ENCODE measurements at places on chromosomes 7 and 10.

- no peak for DNase-seq
Observed at GRCh38 chr10:103812004-103812403, 43.4 kb downstream of the SH3PXD2A start.

DNA sequence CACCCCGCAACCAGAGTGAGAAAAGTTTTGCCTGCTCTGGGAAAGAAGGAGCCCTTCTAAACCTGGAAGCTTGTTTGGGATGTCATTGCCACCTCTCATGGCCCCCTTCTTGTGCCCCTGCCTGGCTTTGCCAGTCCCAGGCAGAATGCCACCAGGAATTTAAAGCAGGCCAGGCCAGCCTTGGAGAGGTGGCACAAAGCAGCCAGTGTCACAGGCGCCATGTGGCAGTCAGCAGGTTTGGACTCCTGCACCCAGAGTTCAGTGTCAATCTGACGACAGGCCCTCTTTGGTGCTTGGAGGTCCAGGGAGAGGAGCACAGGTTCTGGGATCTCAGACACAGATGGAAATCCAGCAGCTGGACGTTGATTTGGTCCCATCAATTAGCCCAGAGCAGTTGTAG lies 12.7 kb downstream of the HK1 start:
- DNase-seq = no peak

DNA sequence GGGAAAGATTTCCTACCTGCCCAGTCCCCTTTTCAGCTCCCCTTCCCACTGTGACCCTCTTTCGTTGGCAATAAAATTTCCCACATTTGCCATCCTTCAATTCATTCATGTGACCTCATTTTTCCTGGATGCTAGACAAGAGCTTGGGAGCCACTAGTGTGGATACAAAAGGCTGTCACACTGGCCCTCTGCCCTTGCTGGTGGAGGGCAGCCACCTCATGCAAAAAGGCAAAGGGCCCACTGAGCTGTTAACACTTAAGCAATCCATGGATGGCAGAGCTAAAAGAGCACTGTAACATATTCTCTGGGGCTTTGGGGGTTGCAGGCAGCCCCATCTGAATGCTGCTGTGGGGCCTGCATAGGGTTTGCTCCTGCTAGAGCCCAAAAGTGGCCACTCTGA lies 315.1 kb downstream of the NEBL start:
- no peak for DNase-seq

DNA sequence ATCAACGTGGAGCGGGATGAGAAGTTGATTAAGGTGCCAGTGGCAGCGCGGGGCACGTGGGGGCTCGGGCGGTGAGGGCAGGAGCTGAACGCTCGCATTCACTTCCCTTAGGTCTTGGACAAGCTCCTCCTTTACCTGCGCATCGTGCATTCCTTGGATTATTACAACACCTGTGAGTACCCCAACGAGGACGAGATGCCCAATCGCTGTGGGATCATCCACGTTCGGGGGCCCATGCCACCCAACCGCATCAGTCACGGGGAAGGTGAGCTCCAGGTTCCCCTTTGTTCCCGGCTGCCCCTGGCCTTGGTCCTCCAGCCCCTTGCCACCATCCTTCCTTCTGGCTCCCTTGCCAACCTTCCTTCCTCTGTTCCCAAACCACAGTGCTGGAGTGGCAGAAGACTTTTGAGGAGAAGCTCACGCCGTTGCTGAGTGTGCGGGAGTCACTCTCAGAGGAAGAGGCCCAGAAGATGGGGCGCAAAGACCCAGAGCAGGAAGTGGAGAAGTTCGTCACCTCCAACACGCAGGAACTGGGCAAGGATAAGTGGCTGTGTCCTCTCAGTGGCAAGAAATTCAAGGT lies 2.5 kb downstream of the UFSP1 start:
- no peak for DNase-seq

- no peak for DNase-seq
Observed at GRCh38 chr7:4174884-4175283, 507.2 kb upstream of the FOXK1 start.

DNA sequence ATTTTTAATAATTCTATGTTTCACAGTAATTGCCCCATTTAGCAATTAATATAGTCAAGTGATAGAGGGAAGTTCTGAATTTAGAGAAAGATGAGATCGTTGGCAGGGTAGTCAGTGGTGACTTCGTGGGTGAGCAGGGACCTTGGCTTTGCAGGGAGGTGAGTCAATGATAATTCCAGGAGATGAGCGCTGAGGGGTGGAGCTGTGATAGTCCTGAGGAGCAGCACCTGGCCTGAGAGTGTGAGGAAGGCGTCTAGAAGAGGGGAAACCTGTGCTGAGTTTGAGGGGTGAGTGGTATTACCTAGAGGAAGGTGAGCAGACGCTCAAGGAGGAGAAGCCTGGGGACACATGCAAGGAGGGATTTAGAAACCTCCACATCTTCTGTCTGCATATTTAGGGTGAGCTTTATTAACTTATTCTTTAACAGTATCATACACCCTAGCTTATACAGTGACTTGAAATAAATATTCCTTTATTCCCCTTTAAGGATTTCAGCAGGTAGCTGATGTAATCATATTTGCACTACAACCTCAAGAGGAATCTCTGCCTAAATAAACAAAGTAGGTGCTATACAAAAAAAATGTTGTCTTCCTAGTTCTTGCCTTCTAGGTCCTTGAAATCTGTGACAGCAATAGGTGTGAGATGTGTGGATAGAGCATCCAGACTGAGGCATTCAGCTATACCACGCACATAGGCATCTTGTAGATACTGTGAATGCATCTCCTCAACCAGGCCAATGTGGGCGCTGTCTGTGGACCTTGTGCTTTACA lies 2.1 kb upstream of the TRIL start:
- DNase-seq = no peak

DNA sequence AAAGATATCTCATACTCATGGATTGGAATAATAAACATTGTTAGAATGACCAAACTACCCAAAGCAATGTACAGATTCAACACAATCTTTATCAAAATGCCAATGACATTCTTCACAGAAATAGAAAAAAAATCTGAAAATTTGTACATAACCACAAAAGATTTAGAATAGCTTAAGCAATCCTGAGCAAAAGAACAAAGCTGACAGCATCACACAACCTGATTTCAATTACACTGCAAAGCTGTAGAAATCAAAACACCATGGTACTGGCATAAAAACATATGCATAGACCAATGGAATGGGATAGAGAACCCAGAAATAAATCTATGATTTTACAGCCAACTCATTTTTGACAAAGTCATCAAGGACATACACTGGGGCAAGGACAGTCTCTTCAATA lies 130.0 kb upstream of the TMEM72 start:
- DNase-seq = no peak

DNA sequence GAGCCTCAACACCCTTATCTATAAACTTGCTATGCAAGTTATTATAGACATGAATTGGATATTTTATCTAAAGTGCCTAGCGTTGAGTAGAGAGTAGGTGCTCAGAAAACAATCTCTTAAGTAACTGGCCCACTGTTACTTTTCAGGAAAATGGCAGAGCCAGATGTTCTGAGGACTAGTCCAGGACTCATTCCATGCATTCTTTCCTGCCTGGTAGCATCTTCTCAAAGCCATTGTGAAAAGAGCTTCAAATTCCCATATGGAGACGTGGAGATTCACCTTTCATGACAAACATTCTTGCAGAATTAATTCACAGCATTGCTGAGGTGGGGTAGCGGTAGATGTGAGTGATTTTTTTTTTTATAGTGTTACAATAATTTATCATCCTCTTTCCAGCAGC lies 35.9 kb upstream of the ITPRID1 start:
- DNase-seq = no peak

DNA sequence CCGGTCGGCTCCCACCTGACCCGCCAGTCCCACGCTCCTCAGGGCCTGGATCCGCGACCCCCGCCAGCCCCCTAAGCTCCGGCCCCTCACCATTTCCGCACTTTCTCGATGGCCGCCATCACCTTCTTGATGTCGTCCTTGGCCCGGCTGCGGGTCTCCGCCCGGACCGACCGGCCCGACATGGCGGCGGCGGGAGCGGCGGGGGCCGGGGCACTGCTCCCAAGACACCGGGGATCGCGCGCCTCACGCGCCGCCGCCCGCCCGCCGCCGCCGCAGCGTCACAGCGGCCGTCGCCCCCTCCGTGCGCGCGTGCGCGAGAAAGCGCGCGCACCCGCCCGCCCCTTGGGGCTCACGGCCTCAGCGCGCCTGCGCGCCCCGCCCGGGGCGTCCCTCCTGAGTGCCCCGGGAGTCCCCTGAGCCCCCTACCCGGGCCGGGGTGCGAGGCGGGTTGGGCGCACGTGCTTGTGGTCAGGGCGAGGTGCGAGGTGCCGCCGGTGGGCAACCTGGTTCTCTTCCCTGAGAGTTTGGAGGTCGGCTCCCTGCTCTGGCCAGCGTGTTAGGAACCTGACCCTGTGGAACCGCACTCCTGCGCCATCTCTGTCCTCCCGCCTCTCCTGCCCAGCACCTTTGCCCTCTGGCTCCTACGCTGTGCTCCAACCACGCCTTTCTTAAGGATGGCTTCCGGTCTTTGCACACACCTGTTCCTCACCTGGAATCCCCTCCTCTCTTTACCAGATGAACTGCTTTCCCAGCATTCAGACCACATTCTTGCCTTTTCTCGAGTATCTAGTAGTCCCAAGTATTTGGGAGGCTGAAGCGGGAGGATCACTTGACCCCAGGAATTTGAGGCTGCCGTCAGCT lies at the start of gene BCL7B:
Gene BCL7B (minus strand): TSS at position 294 of the 861 bp plus-strand sequence. CDS start 112 bp downstream, at position 182.
- no peak for DNase-seq

DNA sequence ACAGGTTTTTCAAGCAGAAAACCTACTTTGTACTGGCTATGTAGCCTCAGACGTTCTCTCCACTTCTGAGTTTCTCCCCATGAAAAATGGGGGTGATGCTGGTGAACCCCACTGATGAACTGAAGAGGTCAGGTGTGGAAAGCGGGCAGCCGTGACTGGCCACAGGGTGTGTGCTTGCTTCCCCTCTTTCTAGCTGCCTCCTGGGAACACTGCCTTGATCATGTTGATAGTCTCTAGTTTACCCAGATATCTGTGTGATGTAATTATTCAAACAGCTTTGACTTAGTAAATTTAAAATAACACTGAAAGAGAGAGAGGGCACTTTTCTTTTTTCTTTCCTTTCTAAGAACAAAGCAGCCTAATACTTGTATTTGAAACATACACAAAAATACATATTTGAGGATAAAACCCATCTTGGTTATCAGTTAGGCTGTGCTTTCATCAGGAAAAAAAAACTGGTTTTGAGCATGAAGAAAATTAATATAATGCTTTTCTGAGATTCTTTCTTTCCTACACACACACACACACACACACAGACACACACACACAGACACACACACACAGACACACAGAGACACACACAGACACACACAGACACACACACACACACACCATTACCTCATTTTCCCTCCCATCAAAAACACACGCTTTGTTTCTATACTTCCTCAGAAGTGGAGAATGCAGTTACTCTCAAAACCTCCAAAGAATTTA lies 76.7 kb downstream of the MACC1 start:
- DNase-seq = no peak
